ENCODE measurements at places on chromosomes 4 and X. TPM values are rescaled to one million over a fixed set of nuclear protein-coding genes. Genes with fewer than 3 reads are reported as not detected.

- no peak for DNase-seq
These were observed 77.2 kb upstream of the FHDC1 start for GRCh38 chr4:152858934-152859333.

DNA sequence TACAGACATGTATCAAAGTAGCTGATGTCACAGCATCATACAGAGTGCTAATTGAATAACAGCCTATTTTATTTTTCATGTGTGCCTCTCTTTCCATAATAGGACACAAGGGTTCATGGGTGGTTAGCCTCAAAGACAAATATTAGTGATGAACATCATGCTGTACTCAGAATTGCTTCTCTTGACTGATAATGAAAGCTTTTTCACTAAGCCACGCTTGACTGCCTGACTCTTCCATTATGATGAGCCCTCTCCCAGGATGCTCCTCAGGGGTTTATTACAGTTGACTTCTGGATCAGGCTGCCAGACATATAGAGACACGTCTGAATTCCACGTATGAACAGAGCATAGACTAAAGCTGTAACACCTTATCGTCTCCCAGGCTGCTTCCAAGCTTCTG lies 2757.5 kb downstream of the PCDH7 start:
- DNase-seq, result no peak

GRCh38 chrX:49272421-49272820 lies 2.8 kb downstream of the PPP1R3F start:
- no peak for DNase-seq

DNA sequence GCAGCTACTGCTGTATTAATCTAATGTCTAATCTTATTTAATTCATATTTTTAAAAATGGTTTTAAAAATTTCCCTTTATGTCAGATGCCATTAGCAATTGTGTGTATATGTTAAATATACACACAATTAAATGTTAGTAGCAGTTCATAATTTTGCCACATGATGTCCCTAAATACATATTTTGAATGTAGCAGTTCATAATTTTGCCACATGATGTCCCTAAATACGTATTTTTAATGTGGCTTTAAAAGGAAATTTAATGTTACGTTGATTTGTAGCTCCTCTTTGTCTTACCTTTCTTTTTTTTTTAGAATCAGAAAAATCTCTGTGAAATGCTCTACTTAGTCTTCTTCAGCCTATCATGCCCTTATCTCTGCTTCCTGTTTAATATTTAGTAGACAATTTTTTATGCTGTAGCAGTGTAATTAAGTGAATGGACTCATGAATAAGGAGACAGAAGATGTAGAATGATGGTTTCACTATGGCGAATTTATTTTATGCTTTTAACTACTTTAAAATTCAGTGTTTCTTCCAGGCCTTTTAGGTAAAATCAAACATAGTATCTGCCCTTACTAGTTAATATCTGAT lies 26.1 kb downstream of the RBM46 start:
- DNase-seq, result no peak

DNA sequence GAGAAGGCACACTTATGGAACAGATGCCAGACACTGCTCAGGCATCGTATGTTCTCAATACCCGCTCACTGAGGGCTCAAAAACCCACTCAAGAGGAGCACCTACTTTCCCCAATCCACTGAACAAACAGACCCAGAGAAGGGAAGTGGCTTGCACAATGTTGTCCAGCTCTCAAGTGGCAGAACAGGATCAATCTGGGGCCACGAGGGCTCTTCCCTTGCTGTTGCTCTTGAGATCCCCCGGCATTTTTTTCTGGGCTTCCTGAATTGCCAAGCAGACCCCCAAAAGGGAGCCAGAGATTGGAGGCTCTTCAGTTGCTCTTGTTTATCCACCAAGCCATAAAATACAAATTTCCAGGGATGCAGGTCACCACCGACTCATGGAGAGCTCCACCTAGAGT lies 35.7 kb downstream of the IDS start:
- DNase-seq, result no peak

- no peak for DNase-seq
These were observed 593.0 kb upstream of the TENM3 start for GRCh38 chr4:181650033-181650825.

GRCh38 chrX:9586992-9587392 lies 122.1 kb downstream of the TBL1X start:
- DNase-seq, result no peak

GRCh38 chr4:119035951-119036737 lies 99.5 kb upstream of the MYOZ2 start:
- DNase-seq, result no peak

DNA sequence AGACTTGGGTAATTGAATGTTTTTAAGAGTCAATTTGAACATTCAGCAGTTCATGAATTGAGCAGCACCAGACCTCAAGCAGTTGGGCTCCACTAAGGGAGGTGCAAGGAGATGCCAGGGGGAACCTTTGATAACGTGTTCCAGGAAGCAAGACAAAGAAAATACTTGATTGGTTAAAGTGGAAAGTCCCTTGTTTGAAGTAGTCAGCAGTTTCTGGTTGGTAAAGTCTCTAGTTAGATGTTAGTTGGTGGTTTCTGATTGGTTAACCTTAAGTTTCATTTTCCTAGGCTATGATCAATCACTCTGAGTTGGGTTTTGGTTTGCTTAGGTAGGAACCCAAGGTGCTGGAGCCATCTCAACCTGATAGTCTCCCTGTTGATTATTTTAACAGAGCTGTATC lies 4.0 kb downstream of the HERC6 start:
- no peak for DNase-seq

Gene SSX4B
- total RNA-seq, result not detected

Gene BBS12
- total RNA-seq, result 19.5 TPM

Gene RHOXF1
- total RNA-seq, result not detected

Gene GRIA3
- total RNA-seq, result 74.2 TPM

Gene PHEX
- total RNA-seq, result 1.7 TPM

Gene GATA1
- total RNA-seq, result 0.31 TPM

All from occipital lobe (tissue), 3 donors.